ENCODE measurements at places on chromosomes 12 and 14.

DNA sequence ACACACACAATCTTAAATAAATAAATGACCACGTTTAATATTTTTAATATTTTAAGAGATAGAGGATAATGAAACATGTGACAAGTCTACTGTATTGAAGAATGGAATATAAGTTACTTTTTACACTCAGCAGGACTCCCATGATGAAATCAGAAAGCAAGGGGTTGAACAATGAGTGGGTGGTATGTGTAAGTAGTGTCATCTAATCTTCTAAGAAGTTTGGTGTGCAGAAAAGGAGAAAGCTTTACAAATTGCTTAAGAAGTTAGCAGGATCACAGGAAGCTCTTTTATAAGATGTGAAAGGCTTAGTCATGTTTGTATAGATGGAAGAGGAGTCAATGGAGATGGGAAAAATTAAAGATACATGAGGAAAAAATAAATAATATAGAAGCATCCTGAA lies 47.8 kb downstream of the SLC15A5 start:
- DNase-seq, result no peak

GRCh38 chr12:108764540-108765288 lies 33.4 kb upstream of the CORO1C start:
- no peak for DNase-seq

DNA sequence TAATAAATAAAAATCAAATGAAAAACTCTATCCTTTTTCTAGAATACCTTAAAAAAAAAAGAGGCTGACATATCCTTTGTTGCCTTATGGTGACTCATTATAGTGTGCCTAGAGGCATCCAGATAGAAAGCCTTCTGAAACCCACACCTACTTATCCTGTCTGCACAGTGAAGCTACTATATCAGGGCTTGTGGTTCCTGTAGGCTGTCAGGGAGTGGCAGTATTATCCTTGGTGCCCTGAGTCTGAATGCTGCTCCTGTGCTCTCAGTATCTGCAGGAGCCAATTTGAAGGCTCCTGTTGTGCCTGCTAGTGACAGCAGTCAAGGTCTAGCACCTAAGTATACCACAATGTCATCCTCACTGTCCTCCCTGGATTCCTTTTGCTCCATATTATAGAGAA lies 168.4 kb upstream of the AVPR1A start:
- no peak for DNase-seq

GRCh38 chr12:63918800-63919300 lies 74.3 kb downstream of the SRGAP1 start:
- no peak for DNase-seq

- no peak for DNase-seq
These were observed 10.6 kb downstream of the SVOP start for GRCh38 chr12:109010259-109010658.

DNA sequence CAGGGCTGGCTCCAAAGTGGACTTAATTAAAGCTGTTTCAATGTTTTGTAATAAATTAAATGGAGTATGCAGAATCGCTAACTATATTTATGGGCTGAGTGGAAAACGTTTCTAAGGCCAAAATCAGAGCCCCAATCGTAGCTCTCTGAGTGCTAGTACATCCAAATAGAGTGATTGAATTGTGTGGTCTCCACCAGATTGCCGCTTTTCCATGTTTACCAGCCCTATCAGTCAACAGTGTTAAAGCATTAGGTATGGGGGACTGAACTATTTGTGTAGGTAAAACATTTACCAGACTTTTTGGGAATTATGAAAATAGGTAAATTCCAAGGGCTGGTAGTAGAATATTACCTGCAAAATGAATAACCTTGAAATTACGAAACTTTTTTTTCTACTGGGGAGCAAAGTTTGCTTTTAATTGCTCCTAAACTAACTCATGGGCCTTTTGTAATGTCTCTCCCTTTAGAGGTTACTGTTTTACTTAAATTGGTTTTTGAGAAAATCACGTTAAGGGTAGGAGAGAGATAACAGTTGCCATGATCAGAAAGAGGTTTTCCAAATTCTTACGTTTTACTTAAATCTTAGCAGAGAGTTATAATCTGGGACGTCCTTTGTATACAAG lies 28.0 kb upstream of the METAP2 start:
- no peak for DNase-seq

GRCh38 chr12:128026696-128027574 lies 240.0 kb upstream of the TMEM132C start:
- DNase-seq, result no peak

DNA sequence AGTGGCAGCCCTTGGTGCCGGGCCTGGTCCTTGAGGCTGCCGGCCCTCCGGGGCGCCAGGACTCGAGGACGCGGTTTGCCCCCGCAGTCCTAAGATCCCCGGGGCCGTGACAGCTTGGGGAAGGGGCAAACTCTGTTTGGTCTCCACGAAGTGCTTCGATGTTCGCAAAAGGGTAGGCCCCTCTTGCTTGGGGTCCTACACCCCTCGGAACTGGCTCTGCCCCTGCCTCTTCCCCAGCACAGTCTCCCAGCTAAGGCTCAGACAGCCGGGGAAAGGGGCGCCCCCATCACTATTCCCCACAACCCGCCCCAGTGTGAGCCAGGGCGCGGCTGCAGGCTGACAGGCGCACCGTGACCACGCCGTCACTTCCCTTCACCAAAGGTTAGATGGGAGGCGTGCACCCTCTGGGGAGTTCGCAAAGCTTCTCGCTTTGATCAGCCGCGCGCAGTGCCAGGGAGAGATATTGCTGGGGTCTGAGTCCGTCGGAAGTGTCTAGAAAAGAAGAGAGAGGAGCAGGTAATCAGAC lies 7.2 kb upstream of the OTX2 start:
- no peak for DNase-seq

GRCh38 chr14:99270458-99271220 lies 1.4 kb downstream of the BCL11B start:
- no peak for DNase-seq

DNA sequence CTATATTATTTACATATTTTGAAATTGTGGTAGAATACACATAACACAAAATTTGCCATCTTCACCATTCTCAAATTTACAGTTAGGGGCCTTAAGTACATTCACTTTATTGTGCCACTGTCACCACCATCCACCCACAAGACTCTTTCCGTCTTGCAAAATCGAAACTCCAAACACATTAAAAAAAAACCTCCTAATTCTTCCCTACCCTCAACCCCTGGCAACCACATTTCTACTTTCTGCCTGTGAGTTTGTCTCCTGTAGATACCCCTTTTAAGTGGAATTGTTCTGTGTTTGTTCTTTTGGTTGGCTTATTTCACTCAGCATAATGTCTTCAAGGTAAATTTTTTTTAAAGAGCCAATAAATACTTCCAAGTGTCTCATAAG lies 31.6 kb upstream of the AMIGO2 start:
- DNase-seq, result no peak

- DNase-seq, result no peak
These were observed 100.8 kb upstream of the BBS10 start for GRCh38 chr12:76449016-76449415.

GRCh38 chr14:92665661-92666110 lies 82.7 kb downstream of the LGMN start:
- no peak for DNase-seq

GRCh38 chr12:110531741-110532333 lies 29.7 kb downstream of the RAD9B start:
- no peak for DNase-seq

DNA sequence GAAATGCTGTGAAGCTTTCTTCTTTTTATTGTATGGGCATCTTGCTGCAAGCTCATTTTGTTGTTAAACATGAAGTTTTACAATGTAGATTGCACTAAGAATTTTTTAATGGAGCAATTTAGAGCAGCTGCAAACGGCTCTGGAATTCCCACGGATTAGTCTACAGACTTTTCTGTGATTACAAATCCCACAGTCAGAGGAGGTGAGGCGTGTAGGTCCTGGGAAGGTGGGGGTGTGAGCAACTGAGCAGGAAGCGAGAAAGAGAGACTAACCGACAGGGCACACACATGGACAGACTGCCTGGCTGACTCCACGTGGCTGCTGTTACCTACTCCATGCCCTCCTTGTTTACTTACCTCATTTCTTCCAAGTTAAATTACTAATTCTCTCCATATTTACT lies 348.5 kb downstream of the NPAS3 start:
- DNase-seq, result no peak

- no peak for DNase-seq
These were observed 15.3 kb downstream of the FOXN3 start for GRCh38 chr14:89401761-89402160.

- DNase-seq, result no peak
These were observed 43.8 kb downstream of the EVL start for GRCh38 chr14:100108840-100109593.

GRCh38 chr12:102638777-102639176 lies 158.4 kb upstream of the IGF1 start:
- no peak for DNase-seq

- DNase-seq, result no peak
These were observed 25.1 kb downstream of the MOK start for GRCh38 chr14:102279688-102280348.

- DNase-seq, result no peak
These were observed 71.7 kb downstream of the HMGA2 start for GRCh38 chr12:65895759-65896656.

GRCh38 chr14:65731933-65732506 lies 319.5 kb downstream of the FUT8 start:
- DNase-seq, result no peak

DNA sequence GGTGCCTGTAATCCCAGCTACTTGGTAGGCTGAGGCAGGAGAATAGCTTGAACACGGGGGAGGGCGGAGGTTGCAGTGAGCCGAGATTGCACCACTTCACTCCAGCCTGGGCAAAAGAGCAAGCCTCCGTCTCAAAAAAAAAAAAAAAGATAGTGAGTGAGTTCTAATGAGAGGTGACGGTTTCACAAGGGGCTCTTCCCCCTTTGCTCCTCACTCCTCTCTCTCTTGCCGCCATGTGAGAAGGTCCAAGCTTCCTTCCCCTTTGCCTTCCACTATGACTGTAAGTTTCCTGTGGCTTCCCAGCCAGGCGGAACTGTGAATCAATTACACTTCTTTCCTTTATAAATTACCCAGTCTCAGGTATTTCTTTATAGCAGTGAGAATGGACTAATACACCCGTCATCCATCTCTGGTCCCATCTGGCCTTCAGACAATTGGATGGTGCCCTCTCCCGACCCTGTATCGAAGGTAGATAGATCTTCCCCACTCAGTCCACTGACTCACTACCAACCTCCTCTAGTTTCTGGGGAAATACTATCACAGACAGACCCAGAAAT lies 27.0 kb upstream of the RCOR1 start:
- no peak for DNase-seq

DNA sequence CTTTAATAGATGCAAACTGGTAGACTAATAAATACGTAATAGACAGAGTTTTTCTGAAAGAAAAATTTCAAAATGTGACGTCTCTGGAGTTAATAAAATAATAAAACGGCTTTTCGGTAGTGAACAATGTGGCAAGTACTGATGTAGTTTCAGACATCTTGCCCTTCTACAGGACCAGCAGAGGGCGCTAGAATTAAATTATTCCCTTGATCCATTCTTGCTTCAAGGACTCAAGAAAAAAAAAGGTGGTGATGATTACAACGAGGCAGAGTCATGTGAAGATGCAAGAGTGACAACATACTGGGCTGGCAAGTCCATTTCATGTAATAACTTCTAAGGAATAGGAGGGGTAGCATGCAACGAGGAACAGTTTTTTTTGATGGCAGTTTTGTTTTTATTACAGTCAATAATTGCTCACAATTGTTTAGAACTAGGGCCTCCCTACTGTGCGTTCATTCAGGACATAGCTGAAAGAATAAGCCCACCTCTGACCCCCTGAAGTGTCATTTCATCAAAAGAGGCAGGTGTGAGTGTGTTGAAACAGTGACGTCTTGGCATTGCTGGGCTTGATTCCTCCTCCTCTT lies 101.0 kb upstream of the GZMB start:
- DNase-seq, result peak; percentile 33

- no peak for DNase-seq
These were observed 153.9 kb downstream of the SMOC1 start for GRCh38 chr14:70033116-70033515.

- no peak for DNase-seq
These were observed 156.6 kb upstream of the CAND1 start for GRCh38 chr12:67112586-67112985.

- DNase-seq, result no peak
These were observed 455 bp downstream of the ATP6V1D start for GRCh38 chr14:67358924-67359774.

- no peak for DNase-seq
These were observed 297.4 kb upstream of the RTL1 start for GRCh38 chr14:101200650-101201516.

GRCh38 chr12:95690861-95691635 lies 99.5 kb downstream of the NTN4 start:
- no peak for DNase-seq

- no peak for DNase-seq
These were observed 67.8 kb downstream of the PELI2 start for GRCh38 chr14:56185992-56186391.

DNA sequence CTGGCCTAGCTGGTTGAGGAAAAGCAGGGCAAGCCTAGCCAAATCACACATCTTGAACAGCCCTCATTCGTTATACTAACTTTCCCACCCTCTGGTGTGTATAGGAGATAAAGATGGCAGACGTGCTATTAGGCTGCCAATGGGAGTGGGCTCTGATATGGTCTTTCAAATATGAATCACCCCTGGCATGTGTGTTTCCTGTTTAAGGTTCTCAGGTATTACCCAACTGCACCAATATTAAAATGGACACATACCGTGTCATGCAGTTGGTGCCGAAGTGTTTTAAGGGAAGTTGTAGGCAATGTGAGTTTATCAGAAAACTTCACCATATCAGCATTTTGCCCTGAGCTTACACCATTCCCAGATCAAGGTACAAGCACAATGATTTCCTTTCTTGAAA lies 33.4 kb downstream of the CHST11 start:
- no peak for DNase-seq

- no peak for DNase-seq
These were observed 62.3 kb downstream of the BEGAIN start for GRCh38 chr14:100524933-100525243.

DNA sequence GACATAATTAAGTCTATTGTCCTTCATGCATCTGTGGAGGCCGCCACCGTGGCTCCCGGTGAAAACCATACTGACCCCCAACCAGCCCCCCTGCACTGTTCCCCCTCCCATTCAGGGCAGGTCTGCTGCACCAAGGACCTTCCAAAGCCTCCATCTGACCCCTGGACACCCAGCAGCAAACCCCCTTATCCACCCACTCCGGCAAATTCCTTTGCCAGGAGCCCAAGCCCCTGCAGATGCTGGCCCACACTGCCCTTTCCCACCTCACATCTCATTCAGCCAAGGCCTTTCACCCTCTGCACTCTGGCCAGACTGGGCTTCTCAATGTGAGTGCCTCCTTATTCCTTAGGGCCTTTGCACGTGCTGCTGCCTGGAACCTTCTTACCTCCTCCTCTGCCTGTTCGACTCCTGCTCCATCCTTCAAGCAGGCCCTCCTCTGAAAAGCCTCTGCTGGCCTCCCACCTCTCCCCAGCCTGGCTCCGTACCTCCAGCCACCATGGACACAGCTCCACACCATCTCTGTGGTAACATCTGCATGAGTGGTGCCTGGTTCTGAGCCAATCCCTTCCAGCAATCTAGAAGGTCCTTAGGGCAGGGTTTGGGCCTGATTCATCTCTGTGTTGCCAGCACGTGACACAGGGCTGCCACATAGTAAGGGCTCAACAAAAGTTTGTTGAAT lies 230.7 kb downstream of the BCL11B start:
- DNase-seq, result no peak

Measured in left renal pelvis (tissue), 4 donors.